Stimulated activated CD8-positive, alpha-beta memory T cell treated with anti-CD3 and anti-CD28 coated beads, Interleukin-12 subunit alpha, Interleukin-12 subunit beta, amount 100 ng/mL, for 4 hours (primary cell): ENCODE measurements at places on chromosomes 6 and 20.

DNA sequence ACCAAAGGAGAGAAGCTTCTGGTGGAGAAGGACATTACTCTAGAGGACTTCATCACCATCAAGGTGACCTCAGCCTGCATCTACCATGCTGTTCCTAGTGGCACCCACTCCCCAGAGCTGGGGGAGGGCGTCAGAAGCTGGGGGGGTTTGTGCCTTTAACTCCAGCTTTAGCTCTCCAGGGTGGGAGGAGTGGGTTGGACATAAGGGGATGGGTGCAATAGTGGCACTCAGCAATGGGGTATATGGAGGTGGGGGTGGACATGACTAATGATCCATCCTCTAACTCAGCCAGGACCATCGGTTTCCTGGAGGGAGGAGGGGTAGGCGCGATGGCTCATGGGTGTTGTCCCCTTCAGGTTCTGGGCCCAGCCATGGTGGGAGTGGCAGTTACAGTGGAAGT lies 40.1 kb downstream of the SNRPB start:
- DNase-seq, result no peak

DNA sequence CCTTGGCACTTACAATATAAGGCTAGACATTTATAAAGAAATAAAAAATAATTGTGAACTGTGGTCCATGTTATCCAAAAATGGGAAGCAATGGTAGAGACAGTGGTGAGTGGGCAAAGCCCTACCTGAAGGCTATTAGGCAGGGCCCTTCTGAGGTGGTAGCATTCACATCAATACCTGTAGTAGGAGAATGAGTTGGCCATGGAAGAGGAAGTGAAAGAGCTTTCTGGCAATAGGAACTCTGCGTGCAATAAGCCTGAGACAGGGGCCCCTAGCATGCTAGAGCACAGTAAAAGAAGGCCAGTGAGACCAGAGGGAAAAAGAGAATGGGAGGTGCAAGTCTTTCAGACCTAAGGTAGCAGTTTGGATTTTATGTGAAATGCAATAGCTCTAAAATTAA lies 754.5 kb downstream of the PTPRT start:
- no peak for DNase-seq

DNA sequence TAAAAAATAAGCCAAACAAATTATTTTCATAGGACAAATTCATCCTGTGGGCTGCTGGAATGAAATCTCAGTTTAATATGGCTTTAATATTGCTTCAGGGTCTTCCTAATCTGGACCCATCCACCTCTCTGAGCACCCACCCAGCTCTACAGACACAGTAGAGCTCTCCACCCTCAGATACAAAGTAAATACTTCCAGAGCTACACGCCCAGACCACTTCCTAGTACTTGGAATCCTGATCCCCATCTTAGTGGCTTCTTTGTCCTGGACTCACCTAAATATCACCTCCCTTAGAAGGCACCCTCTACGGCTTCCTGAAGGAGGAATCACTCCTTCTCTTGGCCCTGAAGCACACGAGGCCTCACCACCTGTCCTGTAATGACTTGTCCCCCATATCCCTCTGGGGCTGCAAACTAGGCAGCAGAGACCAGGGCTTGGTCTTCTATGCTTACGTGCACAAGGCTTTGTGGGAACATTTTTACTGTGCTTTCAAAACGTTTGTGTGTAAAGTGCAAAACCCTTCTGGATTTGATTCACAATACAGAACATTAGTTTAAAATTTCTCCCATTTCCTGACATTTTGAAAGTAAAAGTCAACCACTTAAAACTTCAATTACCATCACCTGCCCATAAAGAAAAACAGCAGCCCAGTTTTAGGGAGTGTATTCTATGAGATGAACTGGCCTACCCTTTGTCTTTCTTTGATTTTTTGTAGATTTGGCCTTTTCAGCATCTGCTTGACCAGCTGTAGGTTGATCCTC lies 2.4 kb downstream of the CTCFL start:
- DNase-seq, result no peak

DNA sequence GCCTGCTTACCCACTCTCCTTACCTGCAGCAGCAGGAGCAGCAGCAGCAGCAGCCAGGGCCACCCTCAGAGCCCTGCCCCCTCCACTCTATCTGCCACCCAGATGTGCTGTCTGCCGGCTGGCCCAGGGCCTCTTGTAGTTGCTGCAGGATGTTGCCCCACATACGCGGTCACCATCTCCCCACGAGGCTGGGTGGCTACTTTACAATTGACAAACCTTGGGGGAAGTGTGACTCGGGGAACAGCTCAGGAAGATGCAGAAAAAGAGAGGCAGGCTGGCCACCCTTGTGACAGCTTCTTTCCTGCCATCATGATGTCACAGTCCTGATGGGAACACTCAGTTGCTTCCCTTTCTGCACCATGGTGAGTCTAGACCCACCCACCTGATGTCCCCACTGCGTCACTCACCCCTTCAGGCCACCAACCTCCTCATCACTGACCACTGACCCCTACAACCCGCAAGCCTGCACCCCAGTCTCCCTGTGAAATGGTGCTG lies 14.5 kb downstream of the TREM1 start:
- no peak for DNase-seq

GRCh38 chr6:134585517-134585873 lies 267.6 kb upstream of the SGK1 start:
- no peak for DNase-seq

DNA sequence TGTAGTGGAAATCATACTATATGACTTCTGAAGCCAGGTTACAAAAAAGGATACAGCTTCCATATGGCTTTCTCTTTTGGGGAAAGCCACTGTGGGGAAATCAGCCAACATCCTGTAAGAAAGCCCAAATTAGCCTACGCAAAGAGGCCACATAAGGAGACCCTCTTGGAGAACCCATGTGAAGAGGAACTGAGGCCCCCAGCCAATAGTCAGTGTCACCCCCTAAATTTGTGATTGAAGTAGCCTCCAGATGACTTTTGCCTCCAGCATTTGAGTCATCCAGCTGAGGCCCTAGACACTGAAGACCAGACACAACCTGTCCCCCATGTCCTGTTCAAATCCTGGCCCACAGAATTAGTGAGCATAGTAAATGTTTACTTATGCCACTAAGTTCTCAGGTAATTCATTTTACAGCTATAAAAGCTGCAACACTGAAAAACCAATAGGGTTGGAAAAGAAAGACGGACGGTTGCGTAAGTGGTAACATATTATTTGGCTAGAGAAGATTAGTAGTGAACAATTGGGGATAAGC lies 60.4 kb downstream of the HMGCLL1 start:
- no peak for DNase-seq

DNA sequence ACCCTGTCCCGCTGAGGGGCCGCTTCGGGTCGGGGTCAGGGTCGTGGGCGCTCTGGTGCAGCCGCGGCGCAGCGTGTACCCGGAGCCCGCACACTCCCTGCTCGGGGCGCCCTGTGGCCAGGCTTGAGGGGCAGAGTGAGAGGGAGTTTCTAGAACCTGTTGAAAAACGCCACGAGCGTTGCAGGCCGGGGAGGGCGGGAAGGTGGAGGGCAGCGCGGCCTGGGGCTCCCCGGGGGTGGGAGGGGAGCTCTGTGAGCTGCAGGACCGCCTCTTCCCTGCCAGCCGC lies 539 bp upstream of the BHLHE23 start:
- DNase-seq, result no peak

DNA sequence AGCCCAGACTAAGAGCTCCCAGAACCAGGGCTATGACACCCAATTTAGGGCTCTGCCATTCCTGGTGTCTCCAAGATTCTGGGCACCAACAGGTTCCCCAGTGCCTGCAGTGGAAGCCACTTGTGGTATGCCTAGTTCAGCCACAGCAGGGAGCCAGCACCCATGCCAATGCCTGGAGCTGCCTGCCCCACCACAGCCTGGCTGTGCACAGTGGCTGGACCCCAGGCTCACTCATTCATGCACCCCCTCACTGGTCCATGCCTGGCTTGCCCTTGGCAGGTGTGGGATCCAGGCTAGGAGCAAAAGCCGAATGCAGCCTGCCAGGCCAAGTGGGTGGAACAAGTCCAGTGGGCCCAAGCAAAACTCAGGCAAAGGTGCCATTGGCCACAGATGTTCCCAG lies 91.9 kb downstream of the MKKS start:
- DNase-seq, result no peak

GRCh38 chr20:13212750-13213149 lies 8.3 kb upstream of the ISM1 start:
- no peak for DNase-seq

DNA sequence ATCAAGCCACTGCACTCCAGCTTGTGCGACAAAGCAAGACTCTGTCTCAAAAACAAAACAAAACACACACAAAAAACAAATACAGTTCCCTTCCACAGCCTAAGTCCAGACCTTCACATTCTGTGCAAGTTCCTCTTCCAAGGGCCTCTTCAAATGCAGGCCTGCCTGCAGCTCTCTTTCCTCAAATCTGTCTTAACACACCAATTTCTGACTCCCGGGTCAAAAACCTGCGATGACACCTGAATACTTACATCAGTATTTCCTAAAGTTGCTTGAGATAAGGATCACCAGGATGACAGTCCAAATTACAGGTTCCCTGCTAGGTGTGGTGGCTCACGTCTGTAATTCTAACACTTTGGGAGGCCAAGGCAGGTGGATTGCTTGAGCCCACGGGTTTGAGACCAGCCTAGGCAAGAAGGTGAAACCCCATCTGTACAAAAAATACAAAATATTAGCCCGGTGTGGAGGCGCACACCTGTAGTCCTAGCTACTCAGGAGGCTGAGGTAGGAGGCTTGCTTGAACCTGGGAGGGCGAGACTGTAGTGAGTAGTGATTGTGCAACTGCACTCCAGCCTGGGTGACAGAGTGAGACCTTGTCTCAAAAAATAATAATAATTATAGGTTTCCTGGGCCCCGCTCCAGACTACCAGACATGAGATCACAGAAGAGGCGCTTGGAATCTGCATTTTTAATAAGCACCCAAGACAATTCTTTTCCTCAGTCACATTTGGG lies 8.8 kb upstream of the PARD6B start:
- DNase-seq, result no peak

- no peak for DNase-seq
Observed at GRCh38 chr6:14889188-14889587, 356.7 kb upstream of the JARID2 start.

- DNase-seq, result no peak
Observed at GRCh38 chr6:125481056-125481455, 179.3 kb upstream of the HDDC2 start.

DNA sequence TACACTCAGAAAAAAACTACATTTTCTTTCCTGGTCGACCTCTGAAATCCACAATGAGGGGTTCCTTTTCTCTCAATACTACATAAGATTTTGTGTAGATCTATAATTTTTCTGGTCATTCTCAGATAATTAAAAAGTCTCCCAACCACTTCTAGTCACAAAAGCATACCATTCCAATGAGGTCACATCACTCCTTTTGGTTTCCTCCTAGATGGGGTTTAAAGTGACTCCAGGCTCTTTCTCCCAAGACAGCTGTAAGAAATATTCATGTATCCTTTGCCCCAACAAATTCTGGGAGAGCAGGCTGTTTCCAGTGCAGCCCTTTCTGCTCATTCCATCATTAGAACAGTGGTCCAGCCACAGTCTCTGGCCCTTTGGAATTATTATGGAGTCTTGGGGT lies 43.1 kb upstream of the BEND6 start:
- no peak for DNase-seq

DNA sequence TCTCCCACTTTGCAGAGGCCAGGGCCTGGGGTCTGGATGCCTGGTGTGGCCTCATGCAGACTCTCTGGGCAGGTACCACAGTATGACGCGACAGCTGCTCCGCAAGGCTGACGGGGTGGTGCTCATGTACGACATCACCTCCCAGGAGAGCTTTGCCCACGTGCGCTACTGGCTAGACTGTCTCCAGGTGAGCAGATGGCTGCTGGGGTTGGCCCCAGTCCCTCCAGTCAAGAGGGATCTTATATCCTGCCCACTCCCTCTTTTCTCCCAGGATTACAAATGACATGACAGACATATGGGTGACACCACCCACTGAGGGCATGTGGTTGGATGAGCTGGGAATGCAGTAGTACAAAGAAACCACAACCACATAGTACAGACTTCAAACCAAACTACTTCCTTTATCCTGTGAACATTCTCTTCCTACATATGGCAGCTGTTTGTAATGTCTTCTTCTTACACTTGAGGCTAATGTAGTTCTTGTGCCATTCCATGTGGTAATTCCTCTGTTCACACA lies 29.9 kb downstream of the RAB44 start:
- DNase-seq, result no peak

GRCh38 chr20:37081717-37082289 lies 14.0 kb downstream of the RBL1 start:
- DNase-seq, result peak; percentile 10

- DNase-seq, result no peak
Observed at GRCh38 chr20:40945754-40946450, 82.7 kb upstream of the TOP1 start.

- DNase-seq, result no peak
Observed at GRCh38 chr6:122753000-122753687, 26.4 kb upstream of the FABP7 start.

DNA sequence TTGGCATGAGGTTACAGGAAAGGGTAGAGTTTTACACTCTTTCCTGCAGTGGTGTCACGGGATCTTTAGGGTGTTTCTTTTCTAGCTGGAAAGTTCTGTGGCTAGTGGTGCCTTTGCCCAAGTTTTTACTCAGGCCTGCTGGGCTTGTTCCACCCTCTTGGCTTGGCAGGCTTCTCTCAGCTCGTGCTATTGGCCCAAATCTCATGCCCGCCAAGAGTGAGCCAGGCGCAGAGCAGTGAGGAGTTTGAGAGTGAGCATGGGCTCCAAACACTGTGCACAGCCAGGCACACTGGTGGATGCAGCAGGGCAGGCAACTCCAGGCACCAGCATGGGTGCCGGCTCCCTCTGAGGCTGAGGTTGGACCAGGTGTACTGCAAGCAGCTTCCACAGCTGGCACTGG lies 206.5 kb downstream of the SAMD5 start:
- DNase-seq, result no peak

DNA sequence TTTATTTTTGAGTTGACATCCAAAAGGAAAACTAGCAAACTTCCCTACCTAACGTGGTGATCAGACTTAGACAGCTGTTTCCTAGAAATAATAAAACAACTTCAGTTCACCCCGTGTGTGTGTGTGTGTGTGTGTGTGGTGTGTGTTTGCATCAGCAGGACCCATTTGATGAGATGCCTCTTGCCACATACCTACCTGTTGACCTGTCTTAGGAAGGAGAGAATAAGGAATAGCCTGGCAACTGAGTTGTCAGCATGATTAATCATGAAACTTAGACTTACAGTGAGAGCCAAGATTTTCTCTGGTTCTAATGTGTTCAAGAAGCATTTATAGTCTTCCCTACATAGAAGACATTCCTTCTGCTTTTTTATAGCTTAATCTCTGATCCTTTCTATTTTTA lies 16.1 kb upstream of the PBOV1 start:
- no peak for DNase-seq

GRCh38 chr20:32537657-32538525 lies 47.2 kb downstream of the NOL4L start:
- no peak for DNase-seq

- peak; percentile 6 for DNase-seq
Observed at GRCh38 chr20:35992713-35993335, 24.4 kb downstream of the CNBD2 start.

DNA sequence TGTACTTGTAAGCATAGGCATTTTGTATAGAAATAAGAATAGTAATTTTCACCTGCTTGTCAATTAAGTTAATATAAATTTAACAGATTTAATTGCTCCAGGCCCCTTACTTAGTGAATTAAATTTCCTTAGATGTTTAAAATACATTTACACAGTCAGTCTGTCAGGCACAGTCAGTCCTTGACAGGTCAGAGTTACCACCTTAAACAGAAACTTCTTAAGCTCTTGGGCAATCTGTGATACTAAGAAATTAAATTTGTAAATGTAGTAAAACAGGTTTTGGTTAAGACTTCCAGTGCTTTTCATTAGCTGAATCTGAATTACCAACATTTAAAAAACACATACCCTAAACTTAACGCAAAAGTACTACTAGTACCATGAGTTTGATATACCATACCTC lies 15.9 kb downstream of the PTPRA start:
- DNase-seq, result no peak
